Fibroblast of pulmonary artery (primary cell): ENCODE measurements at places on chromosomes 6 and 20.

GRCh38 chr6:26311385-26312095, 53.5 kb upstream of the BTN3A2 start:
- peak; percentile 78 for DNase-seq

DNA sequence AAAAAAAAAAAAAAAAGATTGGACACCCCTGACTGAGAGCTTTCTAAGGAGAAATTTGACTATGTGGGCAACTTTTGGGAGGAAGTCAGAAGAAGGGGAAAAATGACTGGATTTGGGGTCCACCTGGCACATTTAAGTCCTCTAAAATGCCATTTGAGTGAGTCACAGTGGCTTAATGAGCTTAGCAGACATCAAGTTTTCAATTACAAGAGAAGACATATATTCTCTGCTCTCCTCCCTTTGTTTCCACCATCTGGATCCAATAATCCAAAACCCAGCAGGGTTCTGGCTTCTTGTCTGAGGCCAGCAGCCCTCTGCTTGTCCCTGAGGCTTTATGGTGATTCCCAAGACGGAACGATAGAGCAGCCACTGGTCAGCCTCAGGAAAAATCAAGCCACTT, 6.9 kb downstream of the PI3 start:
- DNase-seq: no peak

DNA sequence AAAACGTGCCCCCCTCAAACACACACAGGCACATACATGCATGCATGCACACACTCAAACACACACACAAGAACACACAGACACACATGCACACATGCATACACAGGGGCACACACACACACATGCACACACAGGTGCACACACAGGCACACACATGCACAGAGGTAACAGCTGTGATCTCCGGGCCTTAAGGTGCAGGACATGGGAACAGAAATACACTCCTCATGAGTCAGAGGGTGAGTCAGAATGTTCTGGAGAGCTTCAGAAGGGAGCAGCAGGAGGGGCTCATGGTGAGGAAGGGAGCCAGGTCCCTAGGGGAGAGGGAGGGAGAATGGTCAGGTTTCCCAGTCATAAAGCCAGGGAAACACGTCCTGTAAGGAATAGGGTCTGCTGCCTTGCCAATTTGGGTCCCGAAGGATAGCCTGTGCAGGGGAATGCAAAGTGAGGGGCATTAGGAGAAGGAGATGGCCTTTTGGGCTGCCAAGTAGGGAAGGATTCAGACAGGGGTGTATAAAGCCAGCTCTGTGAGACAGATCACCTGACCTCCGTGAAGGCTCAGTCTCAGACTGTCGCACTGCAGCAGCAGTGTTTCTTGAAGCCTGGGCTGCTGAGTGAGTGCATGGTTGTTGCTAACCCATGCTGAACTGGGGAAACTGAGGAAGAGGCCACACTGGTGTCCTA, 123.9 kb downstream of the MAFB start:
- peak; percentile 83 for DNase-seq

DNA sequence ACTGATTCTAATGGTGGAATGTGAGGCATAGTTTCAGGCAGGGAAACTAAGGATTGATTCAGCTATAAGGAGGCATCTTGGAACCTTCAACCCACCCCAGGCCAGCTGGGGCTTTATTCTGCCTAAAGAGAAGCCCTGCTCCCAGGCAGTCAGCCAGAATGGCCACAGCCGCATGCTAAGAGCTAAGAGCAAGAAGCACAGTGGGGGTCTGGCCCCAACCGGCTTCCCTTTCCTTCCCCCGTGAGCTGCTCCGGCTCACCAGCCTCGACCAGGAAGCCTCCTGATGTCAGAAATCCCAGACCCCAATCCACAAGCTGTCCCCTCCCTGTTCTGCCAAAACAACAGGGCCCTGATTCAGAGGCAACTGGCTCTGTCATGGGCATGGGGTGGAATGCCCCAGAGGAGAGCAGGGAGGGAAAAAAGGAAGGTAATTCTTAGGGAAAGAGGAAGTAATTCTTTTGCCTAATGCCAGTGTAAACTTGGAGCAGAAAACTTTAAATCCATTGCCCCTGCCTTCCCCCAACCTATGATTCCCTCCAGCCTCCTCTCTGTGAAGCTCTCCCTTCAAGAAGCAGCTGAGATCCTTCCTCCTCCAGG, 6.9 kb downstream of the GRM4 start:
- DNase-seq: no peak

DNA sequence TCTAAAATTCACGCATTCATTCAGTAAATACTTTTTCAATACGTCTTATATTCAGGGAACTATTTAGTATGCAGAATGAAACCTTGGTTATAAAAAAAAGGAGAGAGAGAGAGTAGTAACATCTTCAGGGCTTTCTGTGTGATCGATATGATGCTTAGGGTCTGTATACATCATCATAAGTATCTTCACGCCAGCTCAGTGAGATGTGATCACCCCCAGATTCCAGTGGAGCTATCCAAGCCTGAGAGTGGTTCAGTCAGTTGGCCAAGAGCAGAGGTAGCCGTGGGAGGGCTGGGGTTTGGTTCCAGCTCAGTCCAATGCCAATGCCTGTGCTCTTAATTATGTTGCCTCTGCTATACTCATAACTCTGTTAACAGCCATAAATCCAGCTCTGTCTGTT, 8.6 kb downstream of the CD83 start:
- DNase-seq: no peak
